ENCODE measurements at places on chromosomes 4 and X. TPM values are rescaled to one million over a fixed set of nuclear protein-coding genes. Genes with fewer than 3 reads are reported as not detected.

GRCh38 chr4:54120518-54120917, 20.6 kb downstream of the GSX2 start:
- no peak for DNase-seq

PPP1R2C gene
- total RNA-seq: not detected

MAGEA4 gene
- total RNA-seq: not detected

RAB40A gene
- total RNA-seq: 0.08 TPM

MAGEA11 gene
- total RNA-seq: not detected

NKAP gene
- total RNA-seq: 5.9 TPM

Measured in GM12878 (cell line).